ENCODE measurements at places on chromosomes 6 and 20.

DNA sequence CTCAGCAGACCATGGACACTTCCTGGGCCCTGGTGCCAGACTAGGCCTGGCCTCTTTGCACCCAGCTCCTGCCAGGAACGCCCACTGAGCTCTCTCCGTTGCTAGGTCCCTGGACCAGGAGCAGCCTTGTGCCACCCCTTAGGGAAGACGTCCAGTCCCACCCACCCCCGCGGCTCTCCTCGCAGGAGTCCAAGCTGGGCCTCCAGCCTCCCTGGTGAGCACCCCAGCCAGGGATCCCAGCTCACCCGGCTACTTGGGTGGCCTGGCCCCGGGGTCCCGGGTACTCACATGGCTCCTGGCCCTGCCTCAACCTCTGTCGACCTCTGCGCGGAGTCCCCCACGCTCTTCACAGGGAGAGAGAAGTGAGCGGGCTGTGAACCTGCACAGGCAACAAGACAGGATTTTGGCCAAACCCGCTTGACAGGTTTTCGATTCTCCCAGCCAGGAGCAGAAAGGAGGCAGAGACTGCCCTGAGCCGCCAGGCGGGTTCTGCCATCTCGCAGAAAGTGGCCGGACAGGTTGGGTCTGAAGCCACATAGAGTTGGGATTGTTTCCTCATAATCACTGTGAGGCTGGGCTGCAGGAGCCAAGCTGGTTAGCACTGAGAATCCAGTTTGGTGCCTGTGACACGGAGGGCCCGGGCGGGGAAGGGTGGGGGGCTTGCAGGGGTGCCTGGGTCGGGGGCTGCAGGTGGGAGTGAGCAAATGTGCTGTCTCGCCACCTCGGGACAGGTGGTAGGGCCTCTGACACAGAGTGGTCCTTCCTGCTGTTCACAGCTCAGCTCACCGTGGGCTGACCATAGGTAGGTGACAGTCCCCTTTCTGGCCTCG is at the start of gene RBBP8NL:
TSS of gene RBBP8NL (minus strand) at position 368 of the 830 bp plus-strand sequence. CDS start 7,892 bp downstream, outside the sequence.
- peak; percentile 82 for DNase-seq

DNA sequence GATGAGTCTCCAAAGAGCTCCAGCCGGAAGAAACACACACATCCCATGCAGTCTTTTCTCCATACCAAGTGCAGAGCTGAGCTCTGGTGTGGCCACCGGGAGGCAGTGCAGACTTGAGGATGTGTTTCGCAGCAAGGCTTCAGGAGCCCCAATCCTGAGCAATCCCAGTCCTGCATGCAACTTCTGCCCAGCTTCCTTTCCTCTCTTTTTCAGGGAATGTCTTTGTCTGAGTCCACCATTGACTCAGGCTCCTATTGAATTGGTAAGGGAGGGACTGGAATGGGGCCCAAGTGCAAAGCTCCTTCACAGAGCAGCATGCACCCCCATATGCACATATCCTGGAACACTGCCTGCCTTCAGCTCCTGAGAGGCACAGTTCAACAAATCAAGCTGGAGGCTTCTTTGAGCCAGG is 50.5 kb upstream of the ASIP start:
- peak; percentile 91 for DNase-seq

- no peak for DNase-seq
Measured at GRCh38 chr6:109197061-109197460, 101.8 kb downstream of the CEP57L1 start.

DNA sequence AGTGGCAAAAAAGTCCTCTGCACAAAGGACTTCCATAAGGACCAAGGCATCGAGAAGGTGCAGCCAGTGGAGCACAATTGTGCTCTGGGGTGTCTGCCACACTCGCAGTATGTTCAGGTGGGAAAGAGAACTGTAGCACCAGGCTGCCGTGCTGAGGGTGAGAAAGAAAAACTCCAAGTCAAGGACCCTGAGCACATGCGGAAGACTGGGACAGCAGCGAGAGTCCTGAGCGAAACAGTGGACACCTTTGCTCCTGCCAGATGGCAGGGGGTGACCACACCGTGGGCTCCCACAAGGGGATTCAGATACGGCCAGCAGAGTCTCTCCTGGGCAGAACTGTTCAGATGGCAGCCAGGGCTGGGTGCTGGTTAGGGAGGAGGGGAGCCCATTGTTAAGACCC is 73.6 kb downstream of the POPDC3 start:
- no peak for DNase-seq

DNA sequence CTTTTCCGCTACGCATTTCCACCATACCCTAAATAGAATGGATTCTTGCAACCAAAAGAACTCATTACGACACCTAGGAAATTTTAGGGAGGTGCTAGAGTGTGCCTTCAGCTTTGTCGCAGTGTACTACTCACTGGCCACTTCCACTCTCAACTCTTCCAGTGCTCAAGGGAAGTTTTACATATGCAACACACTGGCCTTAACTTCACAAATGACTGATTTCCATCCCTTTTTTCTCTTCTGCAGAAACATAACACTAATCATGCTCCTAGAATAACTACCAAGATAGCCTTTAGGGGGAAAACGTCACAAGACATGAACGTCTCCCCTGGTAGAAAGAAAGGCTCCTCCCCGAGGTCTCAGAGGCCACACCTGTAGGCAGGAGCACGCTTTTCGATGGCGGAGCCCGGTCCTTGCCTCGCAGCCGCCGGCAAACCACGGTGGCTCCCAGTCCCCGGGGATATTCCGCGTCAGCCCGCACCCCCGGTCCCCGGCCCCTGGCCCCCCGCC is 584 bp downstream of the LYRM4 start:
- peak; percentile 65 for DNase-seq

DNA sequence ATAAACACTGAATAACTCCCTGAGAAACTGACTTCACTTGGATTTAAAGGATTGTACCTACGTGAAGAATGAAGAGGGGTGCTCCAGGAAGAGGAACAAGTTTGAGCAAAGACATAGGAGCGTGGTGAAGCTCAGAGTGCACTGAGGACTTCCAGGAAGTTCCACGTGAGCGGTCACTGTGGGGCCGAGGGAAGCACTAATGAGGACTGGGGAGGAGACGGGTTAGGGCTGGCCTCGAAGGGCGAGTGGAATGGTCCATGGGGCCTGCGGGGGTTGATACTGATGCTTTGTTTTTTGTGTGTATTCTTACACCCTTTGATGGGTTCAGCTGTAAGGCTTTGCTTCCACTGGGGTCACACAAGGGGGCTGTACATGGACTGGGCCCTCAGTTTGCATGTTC is 91.9 kb downstream of the CDH4 start:
- DNase-seq, result no peak

DNA sequence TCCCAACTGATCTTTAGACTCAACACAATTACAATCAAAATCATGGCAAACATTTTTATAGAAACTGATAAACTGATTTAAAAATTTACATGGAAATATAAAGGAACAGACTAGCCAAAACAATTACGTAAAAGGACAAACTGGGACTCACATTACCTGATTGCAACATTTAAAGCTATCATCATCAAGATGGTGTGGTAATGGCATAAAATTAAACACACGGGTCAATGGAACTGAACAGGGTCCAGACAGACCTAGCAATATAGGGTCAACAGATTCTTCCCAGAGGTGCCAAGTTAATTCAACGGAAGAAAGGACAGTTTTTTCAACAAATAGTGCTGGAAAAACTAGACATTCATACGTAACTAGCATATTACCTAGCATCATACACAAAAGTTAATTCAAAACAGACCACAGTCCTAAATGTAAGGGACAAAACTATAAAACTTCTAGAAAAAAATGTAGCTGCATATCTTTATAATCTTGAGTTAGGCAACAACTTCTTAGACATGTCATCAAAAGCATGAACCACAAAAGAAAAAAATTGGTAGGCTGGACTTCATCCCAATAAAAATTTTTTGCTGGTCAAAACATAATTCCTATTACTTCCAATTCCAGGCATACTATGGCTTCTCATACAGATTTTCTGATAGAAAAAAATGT is 147.4 kb upstream of the BEND6 start:
- no peak for DNase-seq

DNA sequence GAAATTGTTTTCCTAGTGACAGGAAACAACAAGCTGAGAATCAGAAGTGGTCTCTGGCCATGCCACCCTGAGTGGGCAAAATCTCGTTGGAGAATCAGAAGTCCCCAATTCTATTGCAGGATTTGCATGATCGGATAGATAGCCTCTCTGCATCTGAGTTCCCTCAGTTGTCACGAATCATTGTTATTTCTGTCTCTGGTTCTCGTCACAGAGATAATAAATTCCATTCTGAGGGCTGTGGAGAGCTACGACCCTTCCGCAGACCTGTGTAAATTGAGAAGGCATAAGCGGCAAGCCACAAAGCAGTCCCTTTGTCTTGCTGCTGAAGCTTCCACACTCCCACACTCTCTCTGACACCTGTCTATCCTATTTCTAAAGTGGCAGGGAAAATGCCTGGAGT is 102.4 kb upstream of the CNR1 start:
- DNase-seq, result peak; percentile 23

- DNase-seq, result peak; percentile 32
Measured at GRCh38 chr20:1893721-1894470, 1.3 kb upstream of the SIRPA start.

DNA sequence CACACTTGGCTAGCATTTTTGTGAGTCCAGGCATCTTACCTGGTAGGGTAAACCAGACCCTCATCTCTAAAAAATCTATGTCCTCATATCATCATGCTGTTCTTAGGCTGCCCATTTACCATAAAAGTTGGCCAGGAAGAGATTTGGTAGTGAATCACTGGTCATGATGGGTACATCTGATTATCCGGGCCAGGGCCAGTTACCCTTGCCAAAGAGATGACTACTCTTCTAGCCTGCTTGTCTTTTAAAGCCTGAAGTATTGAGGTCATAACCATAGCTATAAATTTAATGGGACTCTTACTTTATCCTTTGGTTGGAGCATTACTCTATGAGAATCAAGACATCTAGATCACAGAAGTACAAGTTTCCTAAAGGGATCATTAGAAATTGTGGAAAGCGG is 276.8 kb downstream of the TENT5A start:
- no peak for DNase-seq

- DNase-seq, result no peak
Measured at GRCh38 chr6:79869184-79869583, 78.2 kb downstream of the ELOVL4 start.

- no peak for DNase-seq
Measured at GRCh38 chr6:42530296-42530695, 33.5 kb upstream of the UBR2 start.

- no peak for DNase-seq
Measured at GRCh38 chr6:81075974-81076373, 676.5 kb downstream of the TENT5A start.

- DNase-seq, result no peak
Measured at GRCh38 chr6:24385536-24386269, 17.0 kb upstream of the MRS2 start.

DNA sequence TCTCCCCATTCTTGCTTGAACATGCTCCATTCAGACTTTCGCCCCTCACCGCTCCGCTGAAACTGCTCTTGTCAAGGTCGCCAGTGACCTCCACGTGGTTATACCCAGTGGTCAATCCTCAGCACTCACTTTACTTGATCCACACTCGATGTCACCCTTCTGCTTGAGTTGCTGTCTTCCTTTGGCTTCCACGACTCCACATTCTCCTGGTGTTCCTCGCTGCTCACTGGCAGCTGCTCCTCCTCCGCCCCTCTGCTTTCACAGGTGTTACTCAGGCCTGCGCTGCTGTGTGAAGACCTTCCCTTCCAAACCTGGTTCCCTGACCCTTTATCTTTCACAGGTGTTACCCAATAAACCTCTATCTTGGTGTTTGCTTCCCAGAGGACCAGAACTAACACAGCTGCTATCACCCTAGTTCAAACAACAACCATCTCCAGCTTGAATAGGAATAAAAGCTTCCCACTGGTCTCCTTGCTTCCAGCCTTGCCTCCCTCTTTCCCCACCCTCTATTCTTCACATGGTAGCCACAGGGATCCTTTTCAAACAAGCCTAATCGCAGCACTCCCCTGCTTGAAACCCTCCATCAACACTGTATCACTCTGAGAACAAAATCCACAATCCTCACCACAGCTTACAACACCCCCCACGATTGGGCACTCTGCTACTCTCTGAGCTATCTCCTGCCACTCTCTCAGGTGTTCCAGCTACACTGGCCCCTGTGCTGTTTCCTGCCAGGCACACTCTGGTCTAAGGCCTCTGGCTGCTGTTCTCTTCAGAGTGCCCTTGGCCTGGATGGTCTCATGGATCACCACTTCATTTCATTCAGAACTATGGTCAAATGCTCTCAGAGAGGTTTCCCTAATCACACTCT is 10.7 kb downstream of the PPIL1 start:
- no peak for DNase-seq

GRCh38 chr6:12472601-12473038 is 182.5 kb downstream of the EDN1 start:
- peak; percentile 29 for DNase-seq

DNA sequence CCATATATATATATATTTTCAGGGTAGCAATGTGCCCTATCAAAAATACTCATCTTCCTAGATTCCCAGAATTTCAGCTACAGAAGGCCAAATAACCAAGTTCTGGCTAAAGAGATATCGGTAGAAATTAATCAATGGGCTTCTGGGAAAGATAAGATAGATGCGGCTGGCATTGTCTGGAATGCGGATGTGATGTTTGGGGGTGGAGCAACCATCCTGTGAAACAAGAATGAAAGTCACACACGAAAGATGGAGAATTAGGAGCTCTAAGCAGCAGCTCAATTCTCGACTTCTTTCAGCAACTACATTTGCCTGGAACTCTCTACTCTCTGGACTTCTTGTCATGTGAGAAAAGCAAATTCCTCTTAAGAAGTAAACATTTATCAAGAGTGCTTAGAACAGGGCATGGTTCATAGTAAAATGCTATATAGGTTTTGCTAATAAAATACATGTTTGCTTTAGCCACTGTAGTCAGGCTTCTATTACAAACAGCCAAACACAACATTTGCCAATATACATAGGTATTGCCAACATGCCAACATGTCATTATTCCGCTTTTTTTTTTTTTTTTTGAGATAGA is 90.8 kb downstream of the CLIC5 start:
- no peak for DNase-seq

- peak; percentile 54 for DNase-seq
Measured at GRCh38 chr20:52190437-52191131, 995 bp downstream of the ZFP64 start.

GRCh38 chr6:159252955-159253508 is 83.8 kb downstream of the FNDC1 start:
- DNase-seq, result peak; percentile 40

DNA sequence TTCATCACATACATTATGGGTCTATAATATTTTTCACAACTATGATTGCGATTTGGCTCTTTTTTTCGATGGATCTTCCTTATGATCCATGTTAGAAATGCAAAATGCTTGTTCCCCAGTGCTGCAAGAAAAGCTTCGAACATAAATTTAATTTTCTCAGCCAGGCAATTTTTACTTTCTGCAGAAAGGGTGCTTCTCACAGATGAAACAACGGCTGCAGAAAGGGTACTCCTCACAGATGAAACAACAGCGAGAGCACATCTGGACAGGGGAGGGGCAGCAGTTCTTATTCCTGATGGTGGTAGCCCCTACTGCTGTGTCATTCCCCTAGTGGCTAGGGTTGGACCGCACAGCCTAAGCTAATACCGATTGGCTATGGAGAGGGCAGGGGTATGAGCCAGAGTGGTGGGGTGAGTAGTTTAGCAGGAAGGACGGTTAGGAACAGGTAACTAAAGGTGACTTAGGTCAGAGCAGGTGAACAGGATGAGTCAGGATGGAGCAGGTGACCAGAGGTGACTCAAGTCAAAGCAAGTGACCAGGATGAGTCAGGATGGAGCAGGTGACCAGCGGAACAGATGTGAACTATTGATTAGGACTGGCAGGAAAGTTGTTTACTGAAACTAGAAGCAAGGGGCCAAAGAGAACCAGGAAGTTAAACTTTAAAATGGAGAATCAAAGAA is 13.4 kb upstream of the TREML4 start:
- no peak for DNase-seq

All from umbilical cord (tissue), 2 donors.